ENCODE measurements at places on chromosomes 13 and 19.

DNA sequence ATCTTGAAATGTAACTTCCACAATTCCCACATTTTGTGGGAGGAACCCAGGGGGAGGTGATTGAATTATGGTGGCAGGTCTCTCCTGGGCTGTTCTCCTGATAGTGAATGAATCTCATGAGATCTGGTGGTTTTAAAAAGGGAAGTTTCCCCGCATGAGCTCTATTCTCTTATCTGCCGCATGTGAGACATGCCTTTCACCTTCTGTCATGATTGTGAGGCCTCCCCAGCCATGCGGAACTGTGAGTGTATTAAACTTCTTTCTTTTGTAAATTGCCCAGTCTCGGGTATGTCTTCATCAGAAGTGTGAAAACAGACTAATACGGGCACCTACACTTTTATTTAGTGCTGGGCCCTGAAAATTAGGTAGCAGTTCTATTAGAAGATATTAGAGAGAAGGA is 45.8 kb downstream of the TNFSF13B start:
- no peak for DNase-seq

DNA sequence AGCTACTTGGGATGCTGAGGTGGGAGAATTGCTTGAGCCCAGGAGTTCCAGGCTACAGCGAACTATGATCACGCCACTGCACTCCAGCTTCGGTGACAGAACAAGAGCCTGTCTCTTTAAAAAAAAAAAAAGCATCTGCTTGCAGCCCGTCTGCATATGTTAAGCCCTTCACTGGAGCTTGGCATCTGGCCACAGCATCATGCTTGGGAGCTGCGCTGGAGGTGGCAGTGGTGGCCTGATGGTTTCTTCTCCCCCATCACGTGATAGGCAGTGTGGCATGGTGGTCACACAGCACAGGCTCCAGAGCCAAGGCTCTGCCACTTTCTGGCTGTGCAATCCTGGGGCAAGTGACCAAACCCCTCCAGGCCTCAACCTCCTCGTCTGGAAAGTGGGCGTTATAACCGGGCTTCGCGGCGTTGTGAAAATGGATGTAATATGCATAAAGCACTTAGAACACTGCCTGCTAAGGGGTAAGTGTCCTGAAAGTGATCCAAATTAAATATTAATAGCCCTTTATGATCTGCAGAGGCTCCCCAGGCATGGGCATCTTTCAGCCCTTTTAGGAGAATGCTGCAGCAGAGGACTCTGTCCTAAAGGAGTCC is 24.4 kb downstream of the MARK4 start:
- no peak for DNase-seq

DNA sequence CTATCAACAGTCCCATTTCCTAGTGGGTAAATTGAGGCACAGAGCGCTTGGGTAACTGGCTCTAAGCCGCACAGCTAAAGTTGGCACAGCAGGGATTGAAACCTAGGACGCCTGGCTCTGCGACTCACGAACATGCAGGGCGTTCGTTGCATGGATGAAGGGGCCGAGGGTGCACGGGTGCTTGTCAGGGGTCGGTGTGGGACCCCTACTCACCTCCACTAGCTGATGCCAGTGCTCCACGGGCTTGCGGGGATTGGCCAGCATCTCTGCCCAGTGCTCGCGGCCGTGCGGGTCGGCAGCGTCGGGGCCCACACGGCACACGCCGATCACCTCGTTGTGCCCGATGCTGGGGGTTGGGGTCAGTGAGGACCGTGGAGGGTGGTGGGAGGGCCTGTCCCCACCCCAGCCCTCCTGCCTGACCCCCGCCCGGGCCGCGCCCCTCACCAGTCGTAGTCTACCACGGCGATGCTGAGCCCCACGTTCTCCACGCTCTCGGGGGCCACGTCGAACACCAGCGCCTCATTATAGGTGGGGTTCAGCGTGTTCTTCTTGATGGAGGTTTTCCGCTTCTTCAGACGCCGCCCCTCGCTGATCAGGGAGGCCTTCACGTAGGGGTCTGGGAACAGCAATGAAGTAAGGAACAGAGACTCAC is 14.6 kb downstream of the SYT3 start:
- DNase-seq: no peak

GRCh38 chr19:29422486-29423085 is 103.2 kb upstream of the VSTM2B start:
- no peak for DNase-seq

GRCh38 chr19:2711172-2711874 is 8.8 kb upstream of the GNG7 start:
- peak; percentile 10 for DNase-seq

DNA sequence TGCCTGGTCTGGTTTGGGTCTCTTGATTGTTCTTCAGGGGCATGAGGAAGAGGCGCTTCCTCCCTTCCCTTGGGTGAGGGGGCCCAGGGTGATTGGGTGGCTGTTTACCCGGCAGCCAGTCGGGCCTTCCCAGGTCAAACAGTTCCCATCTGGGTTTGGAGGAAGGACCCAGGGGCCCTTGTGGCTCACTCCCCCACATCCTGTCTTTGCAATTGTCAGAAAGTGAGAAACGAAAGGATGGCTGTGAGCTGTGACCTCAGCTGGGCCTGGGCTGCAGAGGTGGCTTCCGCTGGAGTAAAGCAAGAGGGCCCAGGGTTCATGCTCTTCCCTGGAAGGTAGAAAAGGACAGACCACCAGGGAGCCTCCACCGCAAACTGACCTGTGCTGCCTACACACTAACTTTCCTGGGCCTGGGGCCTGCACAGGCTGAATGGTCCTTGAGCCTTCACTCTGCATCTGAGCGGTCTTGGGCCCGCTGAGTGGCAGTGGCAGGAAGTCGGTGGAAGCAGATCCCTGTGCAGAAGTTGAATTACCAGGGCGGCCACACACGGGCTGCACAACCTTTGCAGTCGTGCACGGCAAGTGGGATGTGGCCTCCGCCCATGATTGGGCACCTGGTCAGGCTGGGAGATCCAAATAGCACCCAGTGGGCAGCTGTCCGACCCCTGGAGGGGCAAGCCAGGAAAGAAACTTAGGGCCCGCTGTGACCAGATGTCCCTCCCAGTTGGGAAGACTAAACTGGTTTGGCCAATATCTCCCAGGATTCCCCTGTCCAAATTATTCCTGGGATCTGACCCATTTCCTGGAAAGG is 5.3 kb upstream of the CD79A start:
- no peak for DNase-seq

DNA sequence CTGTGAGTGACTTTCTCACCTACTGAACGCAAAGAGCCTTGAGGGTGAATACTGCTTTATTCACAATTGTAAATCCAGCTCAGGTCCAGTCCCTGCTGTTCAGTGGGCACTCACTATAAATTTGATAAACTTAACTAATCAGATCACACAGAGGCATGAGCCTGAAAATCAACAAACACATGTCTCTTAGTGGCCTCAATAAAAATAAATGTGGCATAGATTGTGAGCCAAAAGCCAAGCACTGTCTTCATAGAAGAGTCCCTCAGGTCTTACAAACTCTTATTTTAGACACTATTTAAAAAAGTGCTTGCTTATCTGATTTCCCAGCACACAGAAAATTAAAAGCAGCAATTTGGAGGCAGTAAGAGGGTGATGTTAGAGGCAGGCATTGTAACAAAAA is 957.7 kb downstream of the SLITRK5 start:
- DNase-seq: no peak

DNA sequence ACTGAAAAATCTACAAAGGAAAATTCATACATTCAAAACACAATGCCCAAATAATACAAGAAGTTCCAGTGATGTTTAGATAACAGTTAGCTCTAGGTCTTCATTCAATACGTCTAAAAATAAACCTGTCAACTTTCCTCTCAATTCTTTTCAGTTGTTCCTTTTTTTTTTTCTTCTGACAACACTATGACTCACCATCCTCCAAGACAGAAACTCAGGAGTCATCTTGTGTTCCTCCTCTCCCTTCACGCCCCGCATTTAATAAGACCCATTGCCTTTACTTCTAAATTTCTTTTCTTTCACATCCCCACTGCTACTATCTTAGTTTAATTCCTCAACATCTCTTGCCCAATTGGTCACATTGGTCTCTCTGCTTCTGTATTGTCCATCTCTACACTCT is 759.9 kb downstream of the GPC5 start:
- no peak for DNase-seq

DNA sequence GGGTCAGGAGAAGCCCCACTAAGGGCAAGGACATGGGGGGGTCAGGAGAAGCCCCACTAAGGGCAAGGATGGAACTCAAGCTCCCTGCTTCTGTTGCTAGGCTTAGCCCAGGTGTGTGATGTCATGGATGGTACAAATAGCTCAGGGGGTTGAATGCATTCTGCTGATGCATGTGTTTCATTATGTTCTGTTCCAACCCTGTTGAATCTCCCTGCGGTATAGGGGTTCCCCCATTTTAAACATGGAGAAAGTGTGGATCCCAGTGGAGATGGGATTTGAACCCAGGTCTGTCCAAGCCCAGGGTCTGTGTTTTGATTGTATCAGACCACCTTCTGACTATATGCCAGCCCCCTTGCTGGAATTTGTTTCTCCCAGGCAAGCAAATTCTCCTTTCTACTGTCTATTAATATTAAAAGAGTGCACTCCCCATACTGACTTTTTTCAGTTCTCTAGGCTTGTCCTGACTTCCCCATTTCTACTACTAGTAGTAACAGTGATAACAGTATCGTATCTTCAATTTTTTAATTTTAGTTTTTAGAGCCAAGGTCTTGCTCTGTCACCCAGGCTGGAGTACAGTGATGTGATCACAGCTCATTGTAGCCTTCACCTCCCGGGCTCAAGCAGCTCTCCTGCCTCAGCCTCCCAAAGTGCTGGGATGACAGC is 6.7 kb downstream of the ZNF865 start:
- DNase-seq: no peak

DNA sequence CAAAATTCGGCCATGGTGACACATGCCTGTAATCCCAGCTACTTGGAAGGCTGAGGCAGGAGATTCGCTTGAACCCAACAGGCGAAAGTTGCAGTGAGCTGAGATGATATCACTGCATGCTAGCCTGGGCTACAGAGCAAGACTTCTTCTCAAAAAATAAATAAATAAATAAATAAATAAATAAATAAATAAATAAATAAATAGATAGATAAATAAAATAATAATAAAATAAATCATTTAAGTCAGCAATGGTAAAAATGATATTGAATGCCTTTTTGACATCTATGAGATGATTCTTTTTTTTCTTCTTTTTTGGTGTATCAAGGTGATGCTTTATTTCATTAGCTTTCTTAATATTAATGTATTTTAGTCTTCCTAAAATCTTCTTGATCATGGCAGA is 221.7 kb upstream of the RXFP2 start:
- DNase-seq: no peak

DNA sequence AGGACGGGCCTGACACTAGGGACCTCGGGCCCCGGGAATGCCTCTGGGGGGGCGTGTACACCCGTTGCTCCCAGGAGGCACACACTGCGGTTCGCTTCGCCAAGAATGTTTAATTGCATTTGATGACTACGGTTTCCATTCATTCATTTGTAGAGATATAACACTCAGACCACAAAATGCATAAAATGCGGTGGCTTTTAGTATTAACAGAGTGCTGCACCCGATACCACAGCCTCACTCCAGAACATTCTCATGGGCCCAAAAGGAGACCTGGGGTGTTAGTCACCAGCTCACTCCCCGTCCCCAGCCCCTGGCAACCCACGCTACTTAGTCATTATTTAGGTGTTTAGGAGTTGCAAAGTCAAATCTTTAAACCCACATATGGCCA is 21.8 kb downstream of the HCN2 start:
- peak; percentile 70 for DNase-seq
